ENCODE measurements at places on chromosomes 4 and X. TPM values are rescaled to one million over a fixed set of nuclear protein-coding genes. Genes with fewer than 3 reads are reported as not detected.

UGT2B10 gene
- total RNA-seq, result not detected

SSX3 gene
- not detected for total RNA-seq

DNA sequence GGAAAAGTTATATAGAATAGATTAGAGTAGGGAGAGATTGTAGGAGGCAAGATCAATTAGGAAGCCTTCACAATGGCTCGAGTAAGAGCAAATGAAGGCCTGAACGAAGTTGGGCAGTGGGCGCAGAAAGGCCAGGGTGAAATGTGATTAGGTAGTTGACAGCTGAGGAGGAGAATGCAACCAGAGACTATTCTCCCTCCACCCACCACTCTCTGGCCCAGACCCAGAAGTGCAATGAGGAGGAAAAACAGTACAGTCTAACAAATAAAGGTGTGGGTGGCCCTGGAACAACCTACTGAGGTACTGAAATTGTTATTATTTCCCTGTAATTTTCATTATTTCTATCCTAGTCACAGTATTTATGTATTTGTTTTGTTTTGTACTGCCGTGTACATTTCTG lies 176.7 kb downstream of the SLC39A8 start:
- H3K4me1 ChIP-seq, result no peaks in the 10 kb centered on the region
- no peak for DNase-seq
- H3K27me3 ChIP-seq, result no peaks in the 10 kb centered on the region
- H3K36me3 ChIP-seq, result no peaks in the 10 kb centered on the region
- no peak overlapping the region for H3K27ac ChIP-seq

DNA sequence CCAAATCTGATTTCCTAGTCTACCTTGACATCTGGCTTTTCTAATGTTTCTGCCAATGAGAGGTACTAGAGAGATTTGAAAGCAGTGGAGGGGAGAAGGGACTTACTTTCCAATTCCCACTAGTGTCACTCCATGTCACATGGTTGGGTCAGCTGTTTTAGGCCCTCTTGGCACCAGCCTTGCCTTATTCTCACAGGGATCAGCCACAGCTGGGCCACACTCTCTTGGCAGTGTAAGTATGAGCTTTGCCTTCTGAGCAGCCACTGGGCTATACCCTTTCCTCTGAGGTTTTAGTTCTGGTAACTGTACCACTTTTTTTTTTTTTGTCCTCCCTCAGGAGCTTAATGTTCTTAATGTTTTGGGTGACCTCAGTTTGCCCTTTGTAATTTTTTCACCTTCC lies 10.2 kb upstream of the ADH1C start:
- H3K27ac ChIP-seq, result no peak overlapping the region
- H3K4me3 ChIP-seq, result no peak overlapping the region
- H3K36me3 ChIP-seq, result no peaks in the 10 kb centered on the region
- no peaks in the 10 kb centered on the region for H3K27me3 ChIP-seq
- H3K4me1 ChIP-seq, result no peaks in the 10 kb centered on the region

DNA sequence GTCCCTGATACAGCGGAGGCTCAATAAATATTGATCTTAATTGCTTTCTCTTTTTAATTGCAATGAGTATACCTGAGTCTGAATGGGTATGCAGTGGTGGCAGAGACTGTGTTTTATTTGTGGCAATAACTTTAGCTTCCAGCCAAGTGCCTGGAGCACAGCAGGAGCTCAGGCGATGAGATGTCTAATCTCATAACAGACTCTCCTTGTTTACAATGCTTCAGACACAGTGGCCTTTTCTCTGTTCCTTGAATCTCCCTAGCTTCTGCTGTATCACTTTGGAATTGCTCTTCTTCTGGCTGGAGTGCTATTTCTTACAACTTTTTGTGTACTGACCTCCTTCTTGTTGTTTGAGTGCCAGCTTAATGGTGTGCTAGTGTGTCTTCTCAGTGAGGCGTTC lies 91.5 kb upstream of the UNC5C start:
- DNase-seq, result no peak
- H3K27ac ChIP-seq, result no peak overlapping the region
- no peaks in the 10 kb centered on the region for H3K36me3 ChIP-seq
- no peaks in the 10 kb centered on the region for H3K4me1 ChIP-seq

SPANXD gene
- not detected for total RNA-seq

MAGEA2 gene
- total RNA-seq, result not detected

- DNase-seq, result no peak
- no peak overlapping the region for H3K27ac ChIP-seq
- no peaks in the 10 kb centered on the region for H3K4me1 ChIP-seq
- H3K4me3 ChIP-seq, result no peak overlapping the region
Measured at GRCh38 chr4:37802068-37802666, 24.3 kb upstream of the PGM2 start.

Data from psoas muscle (tissue), 8 donors.